ENCODE measurements at places on chromosomes 2 and 18.

- no peak for DNase-seq
Observed at GRCh38 chr2:231454361-231454791, 9.9 kb downstream of the NCL start.

GRCh38 chr2:63300835-63301234, 250.2 kb downstream of the OTX1 start:
- no peak for DNase-seq

DNA sequence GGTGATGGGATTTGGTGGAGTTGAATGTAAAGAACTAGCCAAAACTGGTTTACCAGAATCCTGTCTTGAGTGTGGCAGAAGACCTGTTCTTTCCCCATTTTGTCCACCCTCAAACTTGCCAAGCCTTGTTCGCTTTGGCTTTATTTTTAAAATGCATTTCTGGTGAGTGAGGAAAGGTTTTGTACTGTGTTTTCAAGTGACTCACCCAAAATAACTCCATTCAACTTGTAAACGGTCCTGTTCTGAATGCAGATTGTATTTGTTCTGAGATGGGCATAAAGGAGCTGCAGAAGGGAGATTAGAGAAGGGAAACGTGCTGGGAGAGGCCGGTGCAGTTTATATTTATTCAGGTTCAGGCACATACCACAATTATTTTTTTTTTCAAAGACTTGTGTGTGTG, 5.3 kb upstream of the ITPRID2 start:
- DNase-seq: no peak

GRCh38 chr18:37502036-37502435, 63.6 kb downstream of the CELF4 start:
- no peak for DNase-seq

DNA sequence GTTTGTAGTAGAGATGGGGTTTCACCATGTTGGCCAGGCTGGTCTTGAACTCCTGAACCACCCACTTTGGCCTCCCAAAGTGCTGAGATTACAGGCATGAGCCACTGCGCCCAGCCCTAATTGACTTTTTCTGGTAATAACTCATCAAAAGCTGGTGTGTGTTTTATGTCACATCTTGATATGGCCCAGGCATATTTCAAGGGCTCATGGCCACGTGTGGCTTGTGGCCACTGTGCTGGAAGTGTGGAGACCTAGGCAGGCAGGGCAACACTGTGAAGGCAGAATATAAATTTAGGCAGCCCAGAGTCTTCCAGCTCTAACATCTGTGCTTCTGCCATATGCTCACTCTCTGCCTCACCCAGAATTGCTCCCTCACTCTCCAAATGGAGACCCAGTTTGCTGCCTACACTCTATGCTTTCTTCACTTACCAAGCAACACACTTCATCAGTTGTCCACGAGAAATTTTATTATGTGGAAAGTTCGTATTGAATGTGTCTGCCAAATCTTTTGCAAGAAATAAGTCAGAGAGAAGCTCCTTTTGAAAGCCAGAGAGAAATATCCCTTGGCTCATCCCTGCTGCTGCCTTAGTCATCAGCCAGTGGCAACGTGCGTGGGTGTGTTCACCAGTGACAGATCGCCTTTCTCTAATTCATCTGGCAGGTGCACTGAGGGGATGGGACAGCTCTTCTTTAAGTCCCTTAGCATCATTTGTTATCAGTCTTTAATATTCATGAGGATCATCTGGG, 129.4 kb upstream of the CXCR4 start:
- DNase-seq: no peak

DNA sequence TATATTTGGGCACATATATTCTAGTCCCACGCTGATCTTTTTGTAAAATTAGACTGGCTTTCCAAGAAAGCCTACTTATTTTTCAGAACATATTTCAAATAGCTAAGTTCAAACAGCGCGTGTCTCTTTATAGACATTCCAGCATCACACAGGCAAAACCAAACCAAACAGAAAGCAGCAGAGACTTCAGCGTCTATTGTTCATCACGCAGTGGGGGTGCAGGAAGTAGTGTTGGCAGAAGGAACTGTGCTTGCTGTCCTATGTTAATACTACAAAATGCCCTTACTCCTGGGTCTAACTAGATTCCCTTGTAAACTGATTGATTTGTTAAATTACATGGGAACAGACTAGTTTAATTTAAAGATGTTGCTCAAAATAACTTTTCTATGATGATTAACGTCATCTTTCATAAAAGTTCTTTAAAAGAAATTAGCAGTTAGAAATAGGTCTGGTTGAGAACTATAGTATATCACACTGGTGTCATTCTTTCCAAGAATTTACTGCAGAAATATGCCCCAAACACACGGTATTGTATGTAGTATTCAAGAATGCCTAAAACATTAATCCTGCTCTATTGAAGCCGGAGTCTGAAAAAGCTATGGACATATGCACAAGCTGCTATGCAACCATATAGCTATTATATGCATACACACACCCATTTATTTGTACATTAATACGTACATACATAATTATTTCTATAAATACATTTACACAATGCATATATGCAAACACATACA, 436.3 kb downstream of the CBLN2 start:
- DNase-seq: peak; percentile 67

DNA sequence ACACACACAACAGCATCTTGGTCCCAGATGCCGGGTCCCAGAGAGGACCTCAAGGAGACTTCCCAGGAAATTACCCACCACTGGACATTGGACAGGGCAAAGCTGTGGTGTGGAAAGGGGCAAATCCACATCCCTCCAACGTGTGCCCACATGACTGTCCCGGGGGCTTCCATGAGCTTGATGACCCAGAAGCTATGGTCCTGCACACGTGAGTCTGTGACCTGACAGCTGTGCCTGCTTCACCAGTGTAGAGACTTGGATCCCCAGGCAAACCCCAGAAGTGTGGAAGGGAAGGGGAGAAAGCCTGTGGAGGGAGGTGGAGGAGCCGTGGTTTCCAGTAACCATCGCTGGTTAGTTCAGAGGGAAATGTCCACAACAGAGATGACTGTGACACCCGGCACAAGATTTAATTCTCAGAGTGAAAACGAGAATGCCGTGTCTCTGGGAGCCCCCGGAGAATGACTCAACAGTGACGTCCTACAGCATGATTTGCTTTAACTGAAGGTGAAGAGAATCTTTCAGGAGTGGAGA, 19.1 kb upstream of the GPR55 start:
- no peak for DNase-seq

- DNase-seq: peak; percentile 73
Observed at GRCh38 chr2:30447149-30448045, at the start of gene LCLAT1. Gene LCLAT1 (plus strand): TSS chr2:30447246. CDS start chr2:30525591, 78,345 bp downstream.

- no peak for DNase-seq
Observed at GRCh38 chr2:174192664-174193063, 55.7 kb downstream of the OLA1 start.

GRCh38 chr2:127448526-127448925, 30.3 kb downstream of the PROC start:
- DNase-seq: peak; percentile 12

- no peak for DNase-seq
Observed at GRCh38 chr2:195912079-195912478, 156.6 kb downstream of the DNAH7 start.

DNA sequence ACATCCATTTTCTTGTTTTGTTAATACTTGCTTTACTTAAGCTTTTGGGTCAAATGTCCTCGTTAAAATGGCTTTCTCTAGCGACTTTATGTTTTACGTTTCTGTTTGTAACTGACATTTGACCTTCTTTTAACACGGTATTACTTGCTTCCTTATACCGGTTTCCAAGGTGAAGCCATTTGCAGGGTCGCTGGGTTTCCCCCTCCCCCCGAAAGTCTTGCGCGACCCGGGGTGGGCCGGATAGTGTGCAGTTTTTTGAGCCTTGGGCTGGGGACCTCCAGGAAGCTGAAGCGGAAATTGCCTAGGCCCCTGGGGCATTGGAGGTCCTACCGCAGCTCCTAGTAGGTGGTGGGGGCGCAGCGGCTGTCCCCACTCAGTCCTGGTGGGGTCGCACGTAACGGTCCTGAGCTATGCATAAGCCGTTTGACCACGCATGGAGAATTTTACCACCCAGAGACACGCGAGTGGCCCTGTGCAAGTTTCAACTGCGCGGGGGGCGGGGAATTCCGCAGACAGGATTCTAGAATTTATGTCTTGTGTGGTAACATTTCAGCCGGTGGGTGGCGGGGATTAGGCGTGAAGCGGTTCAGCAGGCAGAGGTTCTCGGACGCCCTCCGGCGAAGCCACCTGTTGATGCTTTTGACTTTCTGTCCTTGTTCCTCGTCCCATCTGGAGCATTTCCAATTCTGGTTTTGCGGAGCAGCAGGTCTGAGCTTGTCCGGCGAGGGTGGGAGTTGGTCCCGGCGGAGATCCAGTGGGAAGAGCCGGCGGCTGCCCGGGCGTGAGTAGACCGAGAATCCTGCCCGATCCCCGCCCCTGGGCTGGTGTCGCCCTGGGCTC, 2.4 kb downstream of the CFLAR start:
- DNase-seq: peak; percentile 87

DNA sequence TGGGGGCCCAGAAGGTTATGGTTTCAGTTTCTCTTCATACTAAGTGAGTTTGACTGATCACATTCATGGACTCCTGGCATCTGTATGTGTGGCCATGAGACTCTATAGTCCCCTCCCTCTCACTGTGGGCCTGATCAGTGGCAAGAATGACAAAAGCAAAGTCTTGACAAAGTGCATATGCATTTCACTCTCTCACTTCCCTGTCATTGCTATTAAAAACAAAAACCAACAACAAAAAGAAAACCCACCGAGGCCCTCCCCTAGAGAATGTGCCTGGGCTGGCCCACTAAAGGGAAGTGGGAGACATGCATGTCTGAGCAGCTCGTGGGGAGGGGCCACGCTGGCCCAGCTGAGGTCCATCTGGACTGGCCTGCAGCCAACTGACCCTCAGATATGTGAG, 600.1 kb upstream of the RAB6C start:
- no peak for DNase-seq

DNA sequence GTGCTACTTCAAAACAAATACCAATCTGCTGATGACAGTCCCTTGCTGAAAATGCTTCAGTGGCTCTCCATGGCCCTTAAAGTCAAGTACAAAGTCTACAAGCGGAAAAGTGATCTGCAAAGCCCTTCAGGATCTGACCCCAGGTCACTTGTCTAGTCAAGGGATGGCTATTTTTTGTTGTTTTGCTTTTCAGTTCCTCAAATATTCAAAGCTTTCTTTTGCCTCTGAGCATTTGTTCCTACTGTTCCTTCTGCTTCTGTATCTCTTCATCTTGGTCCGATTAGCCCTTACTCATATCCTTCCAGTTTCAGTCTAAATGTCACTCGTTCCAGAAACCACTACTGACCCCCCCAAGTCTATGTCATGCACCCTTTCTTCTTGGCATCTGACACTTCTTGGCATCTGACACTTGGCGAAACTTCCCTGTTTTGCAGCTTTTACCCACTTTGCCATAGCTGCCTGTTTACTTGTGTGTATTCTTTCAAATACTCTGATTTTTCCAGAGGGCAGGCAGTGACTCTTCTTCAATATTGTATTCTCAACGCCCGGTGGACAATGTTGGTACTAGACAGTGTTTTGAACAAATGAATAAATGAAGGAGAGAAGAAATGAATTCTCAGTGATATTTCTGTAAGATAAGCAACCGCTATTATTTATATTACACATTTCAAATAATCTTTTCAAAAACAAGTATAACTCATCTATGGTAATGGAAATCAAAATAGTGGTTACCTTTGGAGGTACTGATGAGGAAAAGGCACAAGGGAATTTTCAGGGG, 175.9 kb upstream of the FN1 start:
- no peak for DNase-seq

GRCh38 chr2:241618296-241618805, 18.6 kb downstream of the THAP4 start:
- DNase-seq: no peak

- no peak for DNase-seq
Observed at GRCh38 chr2:46045888-46046287, 251.3 kb upstream of the EPAS1 start.

DNA sequence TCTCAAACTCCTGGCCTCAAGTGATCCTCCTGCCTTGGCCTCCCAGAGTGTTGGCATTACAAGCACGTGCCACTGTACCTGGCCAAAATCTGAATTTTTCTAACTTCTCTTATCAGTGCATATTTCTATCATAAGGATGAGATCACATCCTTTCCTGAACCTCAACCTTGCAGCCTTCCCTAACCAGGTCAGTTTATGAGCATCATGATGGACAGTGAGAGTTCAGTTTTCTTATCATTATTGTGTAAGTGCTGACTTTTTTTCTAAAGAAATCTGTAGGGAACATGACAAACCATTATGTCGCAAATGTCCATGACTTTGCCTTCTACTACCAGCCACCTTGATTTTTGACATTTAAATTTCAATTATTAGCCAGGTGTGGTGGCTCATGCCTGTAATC, 31.5 kb downstream of the MRPL33 start:
- DNase-seq: no peak

DNA sequence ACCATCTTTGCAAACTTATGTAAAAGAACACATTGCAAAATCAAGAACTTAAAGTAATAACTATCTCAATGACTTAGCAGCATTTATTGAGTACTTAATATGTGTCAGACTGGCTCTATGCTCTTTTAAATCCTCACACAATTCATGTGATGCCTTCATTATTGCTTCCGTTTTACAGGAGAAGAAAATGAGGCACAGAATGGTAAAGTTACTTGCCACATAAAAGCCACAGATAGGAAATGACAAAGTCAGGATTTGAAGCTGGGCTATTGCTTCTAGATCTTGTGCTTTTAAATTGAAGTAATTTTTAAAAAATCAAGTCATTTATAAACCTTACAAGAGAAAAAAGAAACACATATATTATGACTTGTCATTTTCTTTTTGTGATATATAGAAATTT, 174.2 kb downstream of the WDR7 start:
- no peak for DNase-seq

DNA sequence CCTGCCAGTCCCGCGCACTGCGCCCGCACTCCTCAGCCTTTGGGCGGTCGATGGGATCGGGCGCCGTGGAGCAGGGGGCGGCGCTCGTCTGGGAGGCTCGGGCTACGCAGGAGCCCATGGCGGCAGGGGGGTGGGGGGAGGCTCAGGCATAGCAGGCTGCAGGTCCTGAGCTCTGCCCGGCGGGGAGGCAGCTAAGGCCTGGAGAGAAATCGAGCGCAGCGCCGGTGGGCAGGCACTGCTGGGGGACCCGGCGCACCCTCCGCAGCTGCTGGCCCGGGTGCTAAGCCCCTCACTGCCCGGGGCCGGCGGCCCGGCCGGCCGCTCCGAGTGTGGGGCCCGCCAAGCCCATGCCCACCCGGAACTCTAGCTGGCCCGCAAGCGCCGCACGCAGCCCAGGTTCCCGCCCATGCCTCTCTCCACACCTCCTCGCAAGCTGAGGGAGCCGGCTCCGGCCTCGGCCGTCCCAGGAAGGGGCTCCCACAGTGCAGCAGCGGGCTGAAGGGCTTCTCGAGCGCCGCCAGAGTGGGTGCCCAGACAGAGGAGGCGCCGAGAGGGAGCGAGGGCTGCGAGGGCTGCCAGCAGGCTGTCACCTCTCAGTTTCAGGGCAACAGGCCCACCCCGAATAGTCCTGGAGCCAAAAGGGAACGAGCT, 74.1 kb downstream of the PSMG2 start:
- no peak for DNase-seq

- DNase-seq: no peak
Observed at GRCh38 chr2:174395969-174396630, 570 bp downstream of the SCRN3 start.

All from fibroblast of gingiva (primary cell).